Stimulated activated CD8-positive, alpha-beta memory T cell treated with anti-CD3 and anti-CD28 coated beads, Interleukin-2, amount 100 ng/mL, for 48 hours (primary cell): ENCODE measurements at places on chromosomes 16 and 17.

- no peak for DNase-seq
These were observed 19.1 kb upstream of the NCBP3 start for GRCh38 chr17:3865176-3865575.

DNA sequence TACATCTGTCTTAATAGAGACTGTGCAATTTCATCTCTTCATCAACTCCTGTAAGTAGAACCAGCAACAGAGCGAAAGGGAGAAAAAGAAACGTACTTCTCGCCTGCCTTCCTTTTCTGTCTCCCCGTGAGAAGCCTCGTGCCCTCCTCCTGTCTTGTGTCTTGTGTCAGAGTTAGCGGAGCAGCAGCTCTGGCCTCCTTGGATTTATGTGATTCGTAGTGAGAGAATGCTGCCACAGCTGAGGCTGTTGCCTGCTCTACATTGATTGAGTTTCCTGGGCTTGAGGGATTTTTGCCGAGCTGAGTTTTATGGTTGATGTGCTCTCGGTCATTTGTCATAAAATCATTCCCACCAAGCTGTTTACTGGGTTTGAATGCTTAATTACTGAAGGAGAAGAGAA lies 579.1 kb upstream of the RBFOX1 start:
- DNase-seq, result no peak

DNA sequence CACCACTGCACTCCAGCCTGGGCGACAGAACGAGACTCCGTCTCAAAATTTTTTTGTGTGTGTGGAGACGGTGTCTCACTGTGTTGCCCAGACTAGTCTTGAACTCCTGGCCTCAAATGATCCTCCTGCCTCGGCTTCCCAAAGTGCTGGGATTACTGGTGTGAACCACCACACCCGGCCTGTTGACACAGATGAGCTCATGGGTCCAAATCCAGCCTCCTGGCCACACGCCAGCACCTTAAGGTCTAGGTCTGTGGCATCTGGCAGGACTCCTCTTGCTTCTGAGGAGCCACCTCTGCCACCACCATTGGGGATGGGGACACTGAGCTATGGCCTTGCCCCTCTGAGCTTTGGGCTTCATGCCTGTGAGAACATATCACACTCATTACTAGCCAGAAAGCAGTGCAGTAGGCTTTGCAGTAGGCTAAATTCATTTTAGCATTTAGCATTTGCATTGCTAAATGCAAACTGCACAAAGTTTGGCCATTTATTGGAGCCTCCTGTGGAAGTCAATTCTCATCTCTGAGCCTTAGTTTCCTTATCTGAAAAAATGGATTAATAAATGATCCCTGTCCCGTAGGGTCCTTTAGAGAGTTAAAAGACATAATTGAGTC lies 5.5 kb upstream of the CDIPT start:
- DNase-seq, result no peak

DNA sequence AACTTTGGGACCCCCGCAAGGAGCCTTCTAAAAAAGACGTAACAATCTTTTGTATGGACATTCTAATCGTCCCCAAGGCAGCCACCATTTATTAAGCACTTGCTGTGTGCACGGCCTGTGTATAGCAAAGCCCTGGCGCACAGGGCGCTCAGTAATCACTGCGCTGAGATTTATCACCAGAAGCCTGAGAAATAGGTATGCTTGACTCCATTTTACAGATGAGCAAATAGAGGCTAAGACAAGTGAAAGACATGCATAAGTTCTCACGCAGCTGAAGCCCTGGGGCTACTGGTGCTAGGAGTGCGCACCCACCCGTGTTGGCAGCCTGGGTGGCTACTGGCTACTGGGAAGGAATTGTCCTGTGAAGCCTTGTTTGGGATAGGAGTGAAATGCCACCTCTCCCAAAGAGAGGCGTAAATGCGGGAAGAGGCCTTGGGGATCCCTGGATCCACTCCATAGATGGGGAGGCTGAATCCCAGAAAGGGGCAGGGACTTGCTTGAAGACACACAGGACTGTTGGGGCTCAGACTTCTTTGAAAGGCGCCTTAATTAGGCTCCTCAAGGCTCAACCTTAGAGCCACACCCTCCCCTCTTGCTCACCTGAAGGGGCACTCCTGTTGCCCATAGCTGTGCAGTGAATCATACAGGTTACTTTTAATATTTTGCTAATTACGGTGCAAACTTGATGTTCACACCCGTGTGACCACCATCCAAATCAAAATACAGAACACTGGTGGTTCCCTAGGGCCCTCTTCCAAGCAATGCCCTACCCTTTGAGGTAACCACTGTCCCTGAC lies 634 bp upstream of the NATD1 start:
- DNase-seq, result no peak

DNA sequence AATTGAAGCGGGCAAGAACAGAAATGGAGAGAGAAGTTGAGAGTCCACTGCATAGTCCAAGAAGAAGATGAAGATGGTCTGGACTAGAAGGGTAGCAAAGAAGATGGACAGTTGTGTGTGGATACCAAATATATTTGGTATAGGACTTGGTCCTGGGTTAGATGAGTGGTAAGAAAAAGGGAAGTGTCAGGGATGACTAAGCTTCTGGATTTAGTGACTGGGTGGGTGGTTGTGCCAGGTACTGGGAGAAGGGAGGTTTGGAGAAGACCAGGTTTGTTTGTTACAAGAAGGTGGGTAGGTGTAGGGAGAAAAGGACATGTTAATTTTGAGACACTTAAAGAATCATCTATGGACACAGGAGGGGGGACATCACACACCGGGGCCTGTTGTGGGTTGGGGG lies 5.4 kb downstream of the VMP1 start:
- no peak for DNase-seq

DNA sequence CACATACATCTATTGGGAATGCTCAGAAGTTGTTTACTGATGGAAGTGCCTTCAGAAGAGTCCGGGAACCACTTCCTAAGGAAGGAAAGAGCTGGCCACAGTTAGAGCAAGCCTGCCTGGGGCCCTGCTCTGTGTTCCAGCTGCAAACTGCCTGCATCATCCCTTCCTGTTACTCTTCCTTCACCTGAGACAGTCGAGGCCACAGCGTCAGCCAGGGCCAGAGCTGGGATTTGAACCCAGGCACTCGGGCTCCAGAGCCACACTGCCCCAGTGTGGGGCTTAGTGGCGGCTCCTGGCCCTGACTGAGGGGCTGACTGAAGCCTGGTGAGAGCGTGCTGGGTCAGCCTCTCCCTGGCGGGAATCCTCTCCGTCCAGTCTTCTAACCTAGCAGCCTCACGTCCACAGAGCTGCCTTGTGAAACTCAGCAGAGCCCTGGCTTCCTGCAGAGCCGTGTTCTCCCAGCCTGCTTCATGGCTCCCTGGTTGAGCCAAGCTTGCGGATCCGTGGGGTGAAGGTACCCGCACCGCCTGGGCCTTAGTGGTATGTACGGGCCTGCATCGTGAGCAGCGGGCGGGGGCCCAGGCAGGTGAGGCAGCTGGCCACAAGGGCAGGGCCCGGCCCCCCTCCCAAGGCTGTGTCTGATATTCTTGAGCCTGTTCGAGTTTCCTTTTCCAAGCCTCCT lies 4.6 kb upstream of the C17orf99 start:
- DNase-seq, result no peak

DNA sequence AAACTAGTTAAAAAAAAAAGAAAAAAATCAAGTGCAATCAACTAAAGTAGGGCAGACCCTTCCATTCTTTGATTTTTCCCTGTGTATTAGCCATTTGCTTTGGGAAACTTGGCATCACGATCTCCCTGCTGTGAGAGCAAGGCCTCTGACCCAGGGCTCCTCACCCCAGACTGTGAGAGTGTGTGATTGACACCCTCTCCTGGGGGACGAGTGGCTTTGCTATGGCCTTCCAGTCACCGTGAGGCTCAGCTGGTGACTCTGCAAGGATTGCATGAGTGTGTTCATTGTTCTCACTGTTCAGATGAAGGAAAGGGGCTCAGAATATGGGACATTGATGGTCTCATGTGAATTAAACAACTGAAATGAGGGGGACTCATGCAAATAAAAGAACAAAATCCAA lies 69.0 kb upstream of the BCAR1 start:
- DNase-seq, result no peak

- DNase-seq, result no peak
These were observed 17.5 kb downstream of the ABR start for GRCh38 chr17:1162116-1162855.

- no peak for DNase-seq
These were observed 10.4 kb downstream of the ZNF652 start for GRCh38 chr17:49351572-49352140.

GRCh38 chr16:53545433-53545832 lies 42.4 kb upstream of the AKTIP start:
- no peak for DNase-seq

DNA sequence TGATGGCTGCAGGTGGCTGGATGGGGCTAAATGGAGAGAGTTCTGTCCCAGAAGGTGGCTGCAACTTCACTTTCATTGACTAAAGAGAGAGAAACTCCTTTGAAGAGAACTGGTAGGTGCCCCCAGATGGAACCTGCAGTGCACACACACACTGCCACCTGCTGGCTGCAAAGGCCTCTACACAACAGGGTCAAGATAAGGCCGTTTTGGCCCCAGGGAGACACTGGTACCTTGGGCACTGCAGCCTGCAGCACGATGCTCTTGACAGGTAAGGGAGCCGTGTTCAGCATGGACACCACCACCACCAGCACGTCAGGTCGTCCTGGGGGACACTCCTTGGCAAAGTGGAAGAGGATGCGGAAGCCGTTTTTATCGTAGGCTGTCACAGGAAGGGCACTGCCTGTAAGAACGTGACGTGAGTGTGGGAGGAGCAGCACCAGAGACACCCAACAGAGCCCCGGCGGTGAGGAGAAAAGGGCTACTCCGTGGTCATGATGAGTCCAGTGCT lies 22.7 kb downstream of the GGA3 start:
- peak; percentile 37 for DNase-seq

DNA sequence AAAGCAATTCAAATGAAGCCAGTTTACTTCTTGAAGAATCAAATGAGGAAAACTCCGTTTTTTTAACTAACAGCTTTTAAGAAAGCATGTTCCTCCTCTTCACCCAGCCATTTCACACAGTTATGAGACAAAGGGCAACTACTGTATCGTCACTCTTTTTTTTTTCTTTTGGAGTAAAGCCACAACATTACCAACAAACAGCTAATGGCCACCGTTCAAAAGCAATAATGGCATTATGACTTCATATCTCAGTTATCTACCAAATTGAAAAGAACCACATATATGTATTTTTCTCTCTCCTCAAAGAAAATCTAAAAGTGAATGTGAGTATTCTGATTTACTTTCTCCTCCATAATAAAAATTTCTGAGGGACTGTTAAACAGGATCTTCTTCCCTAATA lies 14.5 kb downstream of the GRB2 start:
- no peak for DNase-seq

DNA sequence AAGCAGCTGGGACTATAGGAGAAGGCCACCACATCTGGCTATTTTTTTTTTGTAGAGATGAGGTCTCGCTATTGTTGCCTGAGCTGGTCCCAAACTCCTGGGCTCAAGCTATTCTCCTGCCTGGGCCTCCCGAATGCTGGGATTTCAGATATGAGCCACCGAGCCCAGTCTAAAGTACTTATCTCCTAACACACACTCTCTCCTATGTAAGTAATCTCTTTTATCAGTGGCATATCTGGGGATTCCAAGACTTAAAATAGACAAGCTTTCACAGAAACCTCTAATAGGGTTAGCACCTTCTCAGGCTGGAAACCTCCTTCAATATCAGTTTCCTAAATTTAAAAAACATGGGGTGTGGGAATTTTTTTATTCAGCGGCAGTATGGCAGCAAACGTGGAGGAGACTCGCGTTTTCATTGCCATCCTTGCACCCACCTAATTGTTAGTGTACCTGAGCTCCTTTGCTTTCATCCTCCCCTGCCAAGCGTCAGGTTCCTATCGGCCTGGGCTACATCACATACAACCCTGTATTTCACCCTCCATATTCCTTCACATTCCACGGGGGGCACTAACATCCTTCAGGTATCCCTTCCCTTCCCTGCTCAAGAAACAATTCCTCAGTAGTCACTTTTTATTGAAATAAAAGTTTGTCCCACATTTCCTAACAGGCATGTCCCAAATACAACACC lies 1.1 kb downstream of the EZH1 start:
- no peak for DNase-seq

GRCh38 chr16:67426950-67427349 lies 4.0 kb upstream of the HSD11B2 start:
- no peak for DNase-seq

DNA sequence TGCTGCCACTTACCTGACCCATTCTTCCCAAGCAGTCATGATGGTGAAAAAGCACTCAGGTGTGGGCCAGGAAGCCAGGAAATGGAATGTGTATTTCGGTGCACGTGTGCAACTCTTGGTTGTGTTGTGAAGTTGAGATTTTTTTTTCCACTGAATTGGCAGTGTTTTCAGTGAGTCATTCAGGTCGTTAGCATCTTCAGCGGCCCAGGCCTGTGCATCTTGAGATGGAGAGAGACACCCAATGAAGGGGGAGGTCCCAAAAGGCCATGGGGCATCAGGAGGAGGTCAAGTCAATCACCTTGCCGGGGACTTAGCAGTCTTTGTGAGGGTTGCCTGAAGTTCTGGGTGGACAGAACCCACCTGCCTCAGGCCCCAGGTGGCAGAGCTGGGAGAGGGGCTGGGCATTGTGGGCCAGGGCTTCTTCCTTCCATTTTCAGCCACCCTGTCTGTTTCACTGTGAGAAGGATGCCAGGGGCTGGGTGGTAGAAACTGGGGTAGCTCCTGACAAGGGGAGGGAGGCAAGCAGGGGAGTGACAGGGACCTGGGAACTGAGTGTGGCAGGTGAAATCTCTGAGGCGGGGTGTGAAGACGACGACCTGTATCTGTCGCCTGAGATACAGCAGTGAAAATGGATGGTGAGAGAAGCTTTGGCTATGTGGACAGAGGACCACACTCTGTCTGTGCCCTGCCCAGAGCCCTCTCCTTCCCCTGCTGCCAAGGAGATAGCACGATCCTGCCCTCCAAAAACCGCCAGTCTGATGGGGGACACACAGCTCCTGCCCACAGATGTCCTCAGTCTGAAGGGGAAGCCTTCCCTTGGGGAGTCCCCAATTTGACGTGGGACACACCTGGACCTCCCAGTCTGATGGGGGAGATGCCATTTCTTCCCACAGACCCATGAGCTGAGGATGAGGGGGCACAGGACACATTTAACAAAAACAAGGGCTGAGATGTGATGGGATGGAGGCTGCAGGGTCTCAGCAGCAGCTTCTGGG lies 11.9 kb downstream of the TBKBP1 start:
- no peak for DNase-seq
